Stimulated activated CD8-positive, alpha-beta memory T cell treated with anti-CD3 and anti-CD28 coated beads, Interleukin-7, amount 100 ng/mL, for 4 hours (primary cell): ENCODE measurements at places on chromosomes 3 and 15.

DNA sequence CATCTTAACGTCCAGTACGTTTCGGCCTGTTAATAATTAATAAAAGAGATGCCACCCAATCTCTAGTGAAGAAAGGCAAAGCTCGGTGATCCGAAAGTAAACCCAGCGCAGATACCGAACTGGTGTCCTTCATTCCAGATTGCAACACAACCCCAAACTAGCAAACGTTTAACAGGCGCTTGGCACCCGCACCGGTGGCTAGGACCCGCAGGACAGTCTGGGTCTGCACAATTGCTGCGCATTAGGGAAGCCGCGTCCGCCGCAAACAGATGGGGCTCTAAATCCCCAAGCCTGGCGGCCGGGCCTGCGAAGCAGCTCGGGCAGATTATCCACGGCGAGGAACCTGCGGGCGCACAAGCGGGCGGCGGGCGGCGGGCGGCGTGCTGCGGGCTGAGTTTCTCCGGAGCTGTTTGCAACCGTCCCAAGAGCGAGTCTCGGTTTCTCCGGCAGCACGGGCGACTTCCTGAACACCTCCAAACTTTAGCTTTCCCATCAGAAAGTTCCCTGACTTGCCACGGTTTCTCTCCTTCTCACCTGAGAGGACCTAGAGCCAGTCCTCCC lies 112.1 kb upstream of the ICE2 start:
- DNase-seq = peak; percentile 43

DNA sequence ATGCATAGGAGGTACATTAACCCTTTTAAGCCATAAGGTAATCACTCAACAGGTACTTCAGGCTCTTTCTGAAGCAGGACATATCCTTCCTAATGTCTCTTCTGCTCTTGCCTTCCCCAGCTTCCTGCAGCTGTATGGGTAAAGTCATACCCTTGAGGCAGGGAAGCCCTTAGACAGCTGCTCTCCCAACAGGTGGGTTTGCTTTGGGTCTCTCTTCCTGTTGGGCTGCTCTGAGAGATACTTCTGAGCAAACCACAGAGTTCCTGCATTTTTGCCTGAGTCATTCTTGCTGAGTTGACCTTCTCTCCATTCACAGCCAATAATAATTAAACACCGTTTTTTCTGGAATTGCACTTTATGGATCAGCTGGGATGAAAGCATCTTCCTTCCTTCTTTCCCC lies 2.0 kb upstream of the TRAT1 start:
- no peak for DNase-seq

DNA sequence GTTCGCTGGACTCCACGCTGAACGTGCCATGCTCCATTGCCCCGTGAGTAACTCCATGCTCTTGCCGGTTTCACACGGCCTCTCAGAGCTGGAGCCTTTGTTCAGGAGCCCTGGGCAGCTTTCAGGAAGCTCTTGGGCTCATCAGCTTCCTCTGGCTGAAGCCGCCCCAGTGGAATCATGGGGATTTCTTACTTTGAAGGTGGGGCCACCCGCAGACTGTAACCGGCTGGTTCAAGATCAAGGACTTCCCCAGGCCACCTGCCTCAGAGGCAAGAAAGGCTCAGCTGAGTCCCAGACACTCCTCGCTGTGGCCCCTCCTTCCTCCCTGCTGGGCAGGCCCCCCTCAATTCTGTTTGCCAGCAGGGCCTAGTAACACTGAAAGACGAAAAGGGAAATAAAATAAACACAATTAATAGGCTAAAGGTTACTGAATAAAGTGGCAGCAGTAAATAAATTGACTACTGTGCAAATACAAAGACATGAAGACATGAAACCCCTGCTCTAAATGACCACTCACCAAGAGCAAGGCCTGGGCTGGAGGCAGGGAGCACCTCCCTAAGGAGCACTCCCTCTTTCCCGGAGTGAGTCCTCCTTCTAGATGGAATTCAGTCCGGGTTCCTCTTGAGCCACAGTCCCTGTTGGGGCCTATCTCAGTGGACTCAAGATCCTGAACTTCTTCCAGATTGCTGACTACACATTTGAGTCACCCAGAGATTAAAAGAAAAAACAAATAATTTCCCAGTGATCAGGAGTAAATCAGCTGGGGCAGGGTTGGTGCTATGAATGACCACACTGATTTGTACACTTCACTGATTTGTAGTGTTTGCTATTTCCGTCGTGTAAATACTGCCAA lies 51.0 kb downstream of the ZDHHC19 start:
- no peak for DNase-seq

DNA sequence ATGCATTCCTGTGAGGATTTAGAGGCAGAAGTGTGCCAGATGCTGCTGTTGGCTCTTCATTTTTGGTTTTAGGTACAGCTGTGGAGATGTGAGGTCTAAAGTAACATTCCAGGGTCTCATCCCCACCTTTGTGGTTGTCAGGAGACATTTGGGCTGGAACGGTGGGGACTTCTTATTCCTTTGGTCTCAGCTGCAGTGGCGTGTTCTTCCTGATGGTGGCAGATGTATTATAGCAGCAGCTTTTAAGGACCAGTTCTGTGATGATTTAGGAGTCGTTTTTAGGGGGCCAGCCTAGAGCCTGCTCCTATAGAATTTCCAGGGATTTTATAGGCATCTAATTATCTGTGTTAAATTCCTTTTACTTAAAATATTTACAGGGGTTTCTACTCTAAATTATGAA lies 221.0 kb upstream of the EOMES start:
- DNase-seq = no peak

GRCh38 chr3:193938613-193939012 lies 197.3 kb upstream of the HES1 start:
- no peak for DNase-seq

- no peak for DNase-seq
These were observed 297.6 kb downstream of the VPS13C start for GRCh38 chr15:61762676-61763075.

DNA sequence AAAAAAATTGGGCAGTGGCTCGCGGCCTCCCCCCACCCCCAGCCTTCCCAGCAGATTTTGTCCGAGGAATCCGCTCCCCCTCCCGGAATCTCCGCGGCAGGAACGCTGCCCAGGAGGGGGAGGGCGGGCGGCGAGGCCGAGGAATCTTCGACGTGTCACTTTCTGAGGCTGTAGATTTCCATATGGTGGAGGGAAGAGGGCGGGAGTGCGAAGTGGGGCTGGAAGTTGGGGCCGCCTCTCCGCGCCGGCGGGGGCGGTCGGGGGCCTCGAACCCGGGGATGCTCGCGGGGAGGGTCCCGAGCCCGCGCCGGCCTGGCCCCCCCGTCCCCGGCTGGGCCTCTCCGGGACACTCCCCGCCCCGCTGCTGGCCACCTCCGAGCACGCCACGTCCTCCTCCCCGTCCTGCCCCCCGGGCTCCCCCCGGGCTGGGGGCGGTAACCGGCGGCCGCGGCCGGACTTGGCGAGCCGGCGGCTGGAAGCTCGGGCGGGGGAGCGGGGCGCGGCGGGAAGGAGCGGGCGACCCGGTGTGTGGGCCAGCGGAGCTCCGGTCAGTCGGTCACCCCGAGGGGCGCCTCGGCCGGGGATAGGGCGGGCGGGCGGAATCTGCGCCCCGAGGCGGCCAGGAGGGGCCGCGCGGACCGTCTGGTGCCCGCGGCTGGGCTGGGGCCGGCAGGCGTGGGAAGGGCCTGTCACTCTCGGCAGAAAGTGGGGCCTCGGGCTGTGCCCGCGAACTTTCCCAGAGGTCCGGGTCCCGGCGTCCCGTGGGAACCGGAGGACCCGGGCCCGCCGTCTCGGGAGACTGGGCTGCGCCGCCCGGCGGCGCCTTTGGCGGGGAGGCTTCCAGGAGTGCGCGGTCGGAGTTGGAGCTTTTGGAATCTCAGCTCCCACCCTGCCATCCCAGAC lies 951 bp downstream of the FNDC3B start:
- no peak for DNase-seq

DNA sequence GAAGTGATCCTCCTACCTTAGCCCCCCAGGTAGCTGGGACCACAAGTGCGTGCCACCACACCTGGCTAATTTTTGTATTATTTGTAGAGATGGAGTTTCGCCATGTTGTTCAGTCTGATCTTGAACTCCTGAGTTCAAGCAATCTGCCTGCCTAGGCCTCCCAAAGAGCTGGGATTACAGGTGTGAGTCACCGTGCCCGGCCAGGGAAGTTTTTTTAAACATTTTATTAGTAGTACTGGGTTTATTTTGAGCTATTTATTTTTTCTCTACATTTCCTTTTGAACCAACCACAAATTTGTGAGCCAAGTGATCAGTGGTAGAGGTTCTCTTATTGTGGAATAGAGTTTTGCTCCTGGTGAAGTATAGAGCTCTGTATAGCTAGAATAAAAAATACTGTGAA lies 33.7 kb downstream of the ARMC8 start:
- DNase-seq = no peak

- DNase-seq = no peak
These were observed 9.1 kb downstream of the CLCN2 start for GRCh38 chr3:184352149-184352785.

DNA sequence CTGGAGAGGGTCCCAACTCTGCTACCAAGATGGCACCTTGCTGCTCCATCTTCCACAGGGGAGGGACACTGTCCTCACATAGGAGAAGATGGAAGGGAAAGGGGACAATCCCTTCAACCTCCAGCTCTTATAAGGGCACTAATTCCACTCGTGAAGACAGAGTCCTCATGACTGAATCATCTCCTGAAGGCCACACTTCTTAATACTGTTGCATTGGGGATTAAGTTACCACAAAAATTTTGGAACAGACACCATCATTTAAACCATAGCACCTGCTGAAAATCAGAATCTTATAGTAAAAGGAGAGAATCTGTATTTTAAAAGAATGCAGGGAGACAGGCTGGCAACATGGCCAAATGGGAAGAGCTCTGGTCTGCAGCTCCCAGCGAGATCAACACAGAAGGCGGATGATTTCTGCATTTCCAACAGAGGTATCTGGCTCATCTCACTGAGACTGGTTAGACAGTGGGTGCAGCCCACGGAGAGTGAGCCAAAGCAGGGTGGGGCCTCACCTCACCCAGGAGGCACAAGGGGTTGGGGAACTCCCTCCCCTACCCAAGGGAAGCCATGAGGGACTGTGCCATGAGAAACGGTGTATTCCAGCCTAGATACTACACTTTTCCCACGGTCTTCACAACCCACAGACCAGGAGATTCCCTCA lies 69.4 kb upstream of the LIPC start:
- no peak for DNase-seq

DNA sequence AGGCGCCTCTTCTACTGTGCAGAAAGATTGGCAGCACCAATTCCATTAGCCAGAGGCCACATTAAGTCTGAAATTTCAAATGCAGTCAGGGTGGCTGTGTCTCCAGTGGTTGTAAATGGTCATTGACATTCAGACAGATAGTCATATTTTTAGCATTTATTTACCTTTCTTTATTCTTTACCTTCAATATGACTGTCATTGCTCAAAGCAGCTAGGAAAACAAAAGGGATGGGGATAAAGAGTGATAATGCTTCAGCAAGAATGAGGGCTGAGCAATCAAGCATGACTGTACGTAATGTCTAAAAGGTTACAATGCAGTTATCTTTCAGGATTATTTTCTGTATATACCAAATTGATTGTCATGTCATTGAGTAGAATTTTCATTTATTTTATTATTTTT lies 360.4 kb downstream of the EFHB start:
- no peak for DNase-seq

GRCh38 chr15:52050416-52050815 lies 31.4 kb downstream of the MAPK6 start:
- DNase-seq = no peak

- DNase-seq = no peak
These were observed 2.3 kb downstream of the UACA start for GRCh38 chr15:70761046-70761445.

- no peak for DNase-seq
These were observed 179.3 kb downstream of the POTEB3 start for GRCh38 chr15:21260966-21261395.

DNA sequence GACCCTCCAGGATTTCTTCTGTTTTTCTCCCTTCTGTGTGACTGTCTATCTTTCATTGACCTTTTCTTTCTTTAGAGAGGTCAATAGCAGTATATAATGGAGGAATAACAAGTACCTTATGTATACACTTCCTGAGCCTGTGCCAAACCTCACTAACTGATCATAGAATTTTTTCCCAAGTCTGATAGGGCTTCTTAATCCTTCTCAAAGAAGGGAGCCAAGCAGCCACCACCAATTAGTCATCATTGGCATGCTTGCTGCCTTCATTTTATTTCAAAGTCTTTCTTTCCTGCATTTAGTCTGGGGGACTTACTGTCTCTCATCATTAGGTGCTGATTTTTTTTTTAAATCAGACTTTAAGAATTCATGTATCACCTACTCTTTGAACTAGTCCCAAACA lies 327.0 kb downstream of the FEZF2 start:
- DNase-seq = no peak

GRCh38 chr3:187702507-187703033 lies at the start of gene RTP2:
RTP2 (minus strand) TSS chr3:187702557; CDS start chr3:187702128, 429 bp downstream.
- no peak for DNase-seq

GRCh38 chr3:130905551-130905950 lies 11.7 kb downstream of the ATP2C1 start:
- no peak for DNase-seq

DNA sequence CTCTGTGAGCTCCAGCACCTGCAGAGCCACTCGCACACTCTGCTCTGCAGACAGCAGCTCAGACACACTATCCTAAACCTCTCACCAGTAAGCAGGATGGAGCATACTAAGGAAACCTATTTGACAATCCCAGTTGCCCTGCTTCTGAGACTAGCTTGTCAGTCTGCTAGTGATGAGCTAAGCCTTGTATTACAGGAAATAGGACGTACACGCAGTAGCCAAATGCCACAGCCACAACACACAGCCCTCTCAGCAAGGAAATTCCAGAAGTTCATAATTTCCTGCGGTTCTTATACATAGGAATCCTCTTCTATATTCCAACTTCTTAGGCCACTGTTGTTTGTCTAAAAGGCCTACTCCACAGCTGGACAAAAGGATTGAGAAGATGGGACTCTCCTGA lies 74.5 kb downstream of the MYLK start:
- DNase-seq = no peak

GRCh38 chr3:77412584-77412983 lies 372.7 kb downstream of the ROBO2 start:
- no peak for DNase-seq

DNA sequence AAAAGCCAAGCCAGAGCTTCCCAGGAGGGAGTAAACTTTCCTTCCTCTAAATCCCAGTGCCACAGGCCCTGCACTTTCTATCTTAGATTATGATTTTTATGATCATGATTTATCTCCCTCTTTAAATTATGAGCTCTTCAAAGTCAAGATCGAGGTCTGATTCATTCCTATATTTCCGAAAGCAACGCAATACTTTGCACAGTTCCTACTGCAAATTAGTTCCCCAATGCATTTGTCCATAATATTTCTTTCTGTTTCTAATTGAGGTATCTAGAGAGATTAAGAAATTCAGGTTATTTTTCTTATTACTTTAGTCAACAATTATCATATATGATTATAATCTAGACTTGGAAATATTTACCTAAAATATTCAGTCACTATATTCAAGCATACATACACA lies 173.1 kb upstream of the LPP start:
- DNase-seq = no peak

DNA sequence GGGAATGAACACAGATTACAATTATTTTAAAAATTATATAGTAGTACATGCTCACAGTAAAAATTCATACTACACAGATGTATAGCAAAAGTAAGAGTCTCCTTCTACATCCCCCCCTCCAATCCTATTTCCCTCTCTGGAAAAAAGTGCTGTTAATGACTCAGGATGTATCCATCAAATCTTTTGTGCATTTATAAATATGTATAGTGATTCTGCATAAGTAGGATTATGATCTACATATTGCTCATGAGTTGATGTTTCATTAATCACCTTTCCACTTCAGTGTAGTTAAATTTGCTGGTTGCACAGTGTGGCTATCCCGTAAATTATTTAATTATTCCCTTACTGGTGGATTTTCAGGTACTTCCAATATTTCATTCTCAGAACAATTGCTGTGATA lies 25.3 kb downstream of the ARL14 start:
- DNase-seq = no peak

- no peak for DNase-seq
These were observed 7.7 kb upstream of the TMC3 start for GRCh38 chr15:81381720-81382119.
